ENCODE measurements at places on chromosomes 6 and 20.

DNA sequence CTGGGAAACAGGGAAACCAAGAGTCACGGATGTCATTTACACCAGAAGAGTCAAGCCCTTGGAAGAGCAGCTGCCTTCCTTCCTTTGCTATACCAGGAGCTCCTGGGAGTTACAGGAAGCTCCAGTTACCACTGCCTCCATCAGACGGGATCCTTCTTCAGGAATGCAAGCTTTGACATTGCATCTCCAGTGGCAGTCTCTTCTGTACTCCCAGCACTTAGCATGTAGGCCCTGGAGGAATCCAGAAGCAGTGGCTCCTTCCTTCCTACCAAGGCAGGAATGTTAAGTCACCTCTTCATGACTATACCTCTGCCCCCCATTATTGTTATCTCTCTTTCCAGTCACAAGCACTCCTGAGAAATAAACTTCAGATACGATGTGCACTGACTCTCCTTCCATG is 836.0 kb downstream of the MAFB start:
- no peak for DNase-seq

GRCh38 chr6:154039231-154039842 is at the start of gene OPRM1:
TSS of gene OPRM1 (plus strand) at chr6:154039240. CDS start at chr6:154039545, 305 bp downstream.
- no peak for DNase-seq

DNA sequence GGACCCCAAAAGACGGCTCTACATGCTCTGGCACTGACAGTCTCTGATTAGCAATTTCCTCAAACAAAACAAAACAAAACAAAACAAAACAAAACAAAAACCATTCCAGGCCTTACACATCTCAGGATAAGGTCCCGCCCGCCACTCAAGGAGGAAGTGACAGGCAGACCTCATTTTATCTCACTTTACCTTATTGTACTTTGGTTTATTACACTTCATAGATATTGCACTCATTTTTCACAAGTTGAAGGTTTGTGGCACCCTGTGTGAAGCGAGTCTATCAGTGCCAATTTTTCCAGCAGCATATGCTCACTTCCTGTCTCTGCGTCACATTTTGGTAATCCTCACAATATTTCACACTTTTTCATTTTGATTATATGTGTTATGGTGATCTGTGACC is 15.2 kb downstream of the ZBP1 start:
- DNase-seq: no peak

DNA sequence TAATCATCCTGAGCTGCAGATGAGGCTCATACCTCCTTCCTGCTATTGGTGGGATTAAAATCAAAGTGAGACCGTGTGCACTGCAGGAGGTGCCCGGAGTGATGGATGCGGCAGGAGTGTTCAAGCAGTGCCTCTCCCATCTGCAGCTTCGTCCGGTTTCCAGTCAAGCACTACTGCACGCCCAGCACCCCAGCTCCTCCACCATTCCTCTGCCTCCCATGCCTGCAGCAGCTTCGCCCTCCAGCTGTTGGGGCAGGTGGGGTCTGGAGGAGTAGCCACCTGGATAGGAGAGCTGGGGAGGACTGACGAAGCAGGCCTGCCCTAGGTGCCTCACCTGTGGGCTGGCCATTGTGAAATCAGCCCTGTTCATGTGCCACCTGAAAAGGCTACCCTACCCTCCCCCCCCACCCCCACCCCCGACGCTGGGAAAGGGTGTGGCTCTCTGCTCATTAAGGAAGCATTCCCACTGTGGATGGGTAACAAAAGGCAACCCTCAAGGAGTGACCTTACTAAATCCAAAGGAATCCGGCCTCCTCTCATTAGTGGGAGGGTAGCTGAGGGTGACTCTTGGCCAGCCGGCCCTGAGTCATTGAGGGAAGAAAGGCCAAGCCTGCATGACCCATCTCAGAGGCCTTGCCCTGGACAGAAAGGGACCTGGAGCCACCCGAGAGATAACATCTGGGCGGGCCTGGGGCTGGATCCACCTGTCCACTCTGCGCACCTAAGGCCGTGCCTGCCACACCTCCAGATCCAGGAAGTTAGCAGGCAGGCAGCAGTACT is 115.9 kb upstream of the ARMC2 start:
- DNase-seq: no peak

DNA sequence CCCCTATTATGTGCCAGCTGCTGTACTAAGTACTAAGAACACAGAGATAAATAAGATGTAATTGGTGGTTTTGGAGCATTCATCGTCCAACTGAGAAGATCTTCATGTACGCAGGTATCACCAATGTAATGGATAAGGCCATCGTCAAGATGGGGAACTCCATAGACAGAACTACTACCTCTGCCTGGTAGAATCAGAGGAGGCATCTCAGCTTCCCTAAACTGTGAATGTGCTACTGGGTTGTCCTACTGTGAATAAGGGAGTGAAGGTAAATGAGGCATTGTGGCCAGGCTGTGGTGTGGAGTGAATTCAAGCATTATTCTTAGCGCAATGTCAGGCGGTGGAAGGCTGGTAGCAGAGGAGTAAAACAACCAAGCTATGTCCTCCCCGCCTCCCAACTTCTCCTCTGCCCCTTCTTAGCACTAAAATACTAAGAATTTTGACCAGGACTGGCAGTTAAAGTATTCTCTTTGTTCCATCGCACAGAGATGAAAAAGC is 68.2 kb downstream of the TBC1D7 start:
- DNase-seq: peak; percentile 47

GRCh38 chr20:25571240-25571639 is 14.1 kb downstream of the NINL start:
- DNase-seq: no peak

DNA sequence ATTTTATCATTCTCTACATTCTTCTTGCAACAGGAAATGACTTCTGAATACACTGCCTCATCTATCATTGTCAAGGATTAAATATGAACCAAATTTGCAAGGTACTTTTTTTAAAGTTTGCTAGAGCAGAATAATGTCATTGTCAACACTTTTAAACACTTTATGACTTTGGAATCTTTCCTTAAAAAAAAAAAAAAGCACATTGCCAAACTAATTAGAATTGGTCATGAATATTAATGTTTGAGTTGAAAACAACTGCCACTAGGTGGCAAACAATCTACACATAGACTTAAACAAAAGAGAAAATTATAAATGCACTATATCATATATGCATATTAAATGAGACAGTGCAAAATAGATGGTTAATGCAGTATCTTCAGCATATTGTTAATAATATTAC is 32.5 kb upstream of the TMEM244 start:
- peak; percentile 45 for DNase-seq

DNA sequence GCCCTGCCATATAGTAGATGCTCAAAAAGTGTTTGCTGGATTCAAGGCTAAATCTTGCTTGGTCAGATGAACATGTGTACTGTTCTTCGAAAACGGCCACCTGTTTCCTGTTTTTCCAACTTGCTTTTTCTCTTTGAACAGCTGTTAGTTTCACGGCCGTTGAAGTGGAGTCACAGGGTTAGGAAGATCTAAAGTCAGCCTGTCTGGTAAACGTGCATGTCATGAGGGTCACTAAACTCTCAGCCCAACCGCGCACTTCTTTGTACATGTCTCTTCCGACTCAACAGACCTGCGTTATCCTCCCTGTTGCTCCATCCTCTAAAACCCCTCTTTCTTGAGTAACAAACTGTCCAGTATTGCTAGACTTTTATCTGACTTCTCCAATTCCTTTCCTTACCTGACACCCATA is 93.2 kb upstream of the MAN1A1 start:
- no peak for DNase-seq

DNA sequence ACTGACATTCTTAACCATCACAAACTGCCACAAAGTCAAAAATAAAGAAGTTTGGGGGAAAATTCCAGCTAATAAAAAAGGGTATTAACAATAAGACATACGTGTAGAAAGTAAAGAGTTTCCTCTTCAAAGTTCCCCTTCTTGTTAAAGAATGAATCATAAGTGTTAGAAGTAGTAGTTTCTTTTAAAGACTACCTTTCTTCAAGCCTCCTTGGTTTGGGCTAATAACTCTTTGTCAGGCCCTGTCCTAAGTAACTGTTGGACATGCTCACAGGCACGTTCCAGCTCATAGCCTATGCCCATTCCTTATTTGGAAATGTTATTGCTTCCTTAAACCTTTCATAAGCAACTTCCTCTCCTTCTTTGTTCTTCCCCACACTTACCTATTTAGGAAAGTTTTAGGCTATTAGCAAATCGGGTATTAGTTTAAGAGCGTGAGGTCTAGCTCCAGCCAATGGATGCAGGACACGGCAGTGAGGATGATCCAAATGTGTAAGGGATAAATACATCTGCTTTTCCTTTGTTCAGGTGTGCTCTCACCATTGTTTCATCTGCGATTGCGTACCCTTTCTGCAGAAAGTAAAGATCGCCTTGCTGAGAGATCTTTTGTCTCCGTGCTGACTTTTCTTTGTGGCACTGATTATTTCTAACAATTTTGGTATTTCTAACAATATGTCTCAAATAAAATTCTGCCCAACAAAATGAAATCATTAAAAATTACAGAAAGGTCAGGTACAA is 64.9 kb downstream of the CHD6 start:
- DNase-seq: no peak

- no peak for DNase-seq
These were observed 49.6 kb downstream of the KIZ start for GRCh38 chr20:21175433-21175832.

GRCh38 chr6:100255701-100256100 is 209.0 kb downstream of the SIM1 start:
- no peak for DNase-seq

GRCh38 chr20:48826069-48826468 is 1.7 kb downstream of the PREX1 start:
- DNase-seq: no peak
